HS-27A (cell line): ENCODE measurements at places on chromosomes 5 and 9.

- DNase-seq, result no peak
These were observed 232.6 kb downstream of the EPB41L4A start for GRCh38 chr5:112186401-112186990.

- DNase-seq, result no peak
These were observed 24.9 kb upstream of the C5orf63 start for GRCh38 chr5:127098241-127098640.

- no peak for DNase-seq
These were observed 6.6 kb upstream of the ASPN start for GRCh38 chr9:92488681-92489550.

DNA sequence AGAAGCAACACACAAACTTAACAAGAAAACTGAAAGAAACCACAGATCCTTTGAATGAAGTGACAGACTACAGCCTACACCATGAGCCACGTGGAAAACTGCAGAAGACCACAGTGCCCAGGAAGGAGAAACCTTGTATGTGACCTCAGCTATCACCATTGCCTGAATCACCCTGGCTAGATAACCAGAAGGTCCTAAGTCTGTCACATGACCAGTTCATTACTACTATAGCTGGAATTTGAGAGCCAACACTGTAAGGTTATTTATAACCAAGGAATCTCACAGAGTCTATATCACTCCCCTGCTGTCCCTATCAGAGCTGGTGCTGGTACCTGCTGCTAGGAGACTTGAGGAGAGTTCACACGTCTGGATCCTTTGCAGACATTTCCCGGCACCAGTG, 90.3 kb upstream of the FBXL17 start:
- no peak for DNase-seq

DNA sequence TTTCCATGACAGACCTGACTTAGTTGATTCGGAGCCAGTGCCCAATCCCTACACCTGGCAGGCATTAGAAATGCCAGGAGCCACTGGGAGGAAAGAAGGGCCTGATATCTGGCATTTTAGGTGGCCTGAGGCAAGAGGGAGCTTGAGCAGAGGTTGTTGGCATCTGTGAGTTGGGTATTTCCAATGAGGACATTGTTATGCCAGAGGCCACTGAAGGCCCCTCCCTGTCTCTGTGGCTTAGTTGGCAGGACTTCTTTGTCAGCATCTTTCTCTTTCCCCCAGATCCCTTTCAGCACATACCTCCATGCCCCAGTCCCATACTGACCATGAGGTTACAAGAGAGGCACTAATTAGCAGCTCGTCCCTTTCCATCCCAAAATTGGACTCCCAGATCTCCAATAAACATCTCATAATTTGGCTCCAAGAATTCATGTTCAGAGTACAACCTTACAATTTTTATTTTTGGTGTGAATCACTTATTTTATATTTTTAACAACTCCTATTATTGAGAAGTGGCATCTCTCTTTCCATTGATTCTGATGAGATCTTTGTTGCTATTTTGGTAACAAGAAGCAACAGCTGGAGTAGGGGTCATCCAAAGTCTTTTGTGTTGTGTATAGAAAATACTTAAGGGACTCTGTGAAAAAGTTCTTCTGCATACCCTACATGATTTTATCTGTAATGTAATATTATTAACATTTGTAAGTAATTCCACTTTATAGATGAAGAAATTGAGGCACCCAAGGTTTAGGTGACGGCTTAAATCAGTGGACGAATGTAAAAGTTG, 68.6 kb upstream of the MAP3K1 start:
- no peak for DNase-seq

GRCh38 chr5:113572716-113573115, 59.2 kb downstream of the YTHDC2 start:
- DNase-seq, result no peak

- DNase-seq, result no peak
These were observed 10.1 kb upstream of the PLPPR1 start for GRCh38 chr9:101018467-101018866.

GRCh38 chr5:74428876-74429275, 211.7 kb downstream of the ENC1 start:
- DNase-seq, result no peak

- DNase-seq, result no peak
These were observed 2.5 kb upstream of the MSMP start for GRCh38 chr9:35756275-35757225.

- no peak for DNase-seq
These were observed 22.1 kb downstream of the CAMSAP1 start for GRCh38 chr9:135885100-135885853.
